LNCaP clone FGC (cell line): ENCODE measurements at places on chromosomes 12 and 14.

GRCh38 chr14:100532906-100533655 lies 54.1 kb downstream of the BEGAIN start:
- DNase-seq: no peak

DNA sequence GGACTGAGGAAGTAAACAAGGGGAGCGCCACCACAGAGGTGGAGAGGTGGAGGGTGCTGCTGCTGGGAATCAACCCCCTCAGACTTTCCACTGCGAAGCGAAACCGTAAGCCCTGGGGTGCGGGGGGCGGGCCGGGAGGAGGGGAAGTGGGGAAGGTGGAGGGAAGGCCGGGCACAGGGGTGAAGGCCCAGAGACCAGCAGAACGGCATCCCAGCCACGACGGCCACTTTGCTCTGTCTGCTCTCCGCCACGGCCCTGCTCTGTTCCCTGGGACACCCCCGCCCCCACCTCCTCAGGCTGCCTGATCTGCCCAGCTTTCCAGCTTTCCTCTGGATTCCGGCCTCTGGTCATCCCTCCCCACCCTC lies at the start of gene LAG3:
LAG3 (plus strand) TSS at position 190 of the 365 bp plus-strand sequence. CDS start 333 bp downstream, outside the sequence.
- DNase-seq: no peak

GRCh38 chr14:74019408-74020137 lies 424 bp downstream of the BBOF1 start:
- no peak for DNase-seq

GRCh38 chr12:119461636-119462214 lies 127.2 kb downstream of the CCDC60 start:
- DNase-seq: no peak

DNA sequence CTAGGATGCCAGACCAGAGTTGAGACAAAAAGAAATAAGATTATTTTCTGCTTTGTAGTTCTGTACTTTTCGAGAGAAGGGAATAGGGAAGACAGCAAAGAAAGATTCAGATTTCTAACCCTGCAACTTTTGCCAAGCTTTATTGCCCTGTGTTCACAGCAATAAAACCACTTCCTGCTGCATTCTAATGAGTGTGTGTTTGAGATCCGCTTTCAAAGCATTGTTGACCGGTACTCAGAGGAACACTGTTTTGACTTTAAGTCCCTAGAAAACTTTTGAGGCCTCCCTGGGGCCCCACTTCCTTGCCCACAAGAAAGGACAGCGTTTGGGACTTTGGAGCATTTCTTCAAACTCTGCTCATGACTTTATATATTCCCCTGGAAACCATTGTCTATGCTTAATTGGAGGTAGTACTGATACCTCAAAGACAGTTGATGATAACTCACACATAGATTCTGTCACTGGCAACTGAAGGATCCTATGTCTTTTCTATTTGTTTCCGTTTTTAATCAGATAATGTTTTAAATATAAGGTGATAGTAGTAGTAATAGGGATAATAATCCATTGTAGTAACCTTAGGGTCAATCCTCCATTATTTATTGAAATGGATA lies 1.3 kb downstream of the RNASE6 start:
- peak; percentile 56 for DNase-seq

GRCh38 chr14:104895786-104896661 lies 28.7 kb upstream of the PLD4 start:
- no peak for DNase-seq

- no peak for DNase-seq
These were observed 10.4 kb upstream of the SAMD4A start for GRCh38 chr14:54556535-54556934.

DNA sequence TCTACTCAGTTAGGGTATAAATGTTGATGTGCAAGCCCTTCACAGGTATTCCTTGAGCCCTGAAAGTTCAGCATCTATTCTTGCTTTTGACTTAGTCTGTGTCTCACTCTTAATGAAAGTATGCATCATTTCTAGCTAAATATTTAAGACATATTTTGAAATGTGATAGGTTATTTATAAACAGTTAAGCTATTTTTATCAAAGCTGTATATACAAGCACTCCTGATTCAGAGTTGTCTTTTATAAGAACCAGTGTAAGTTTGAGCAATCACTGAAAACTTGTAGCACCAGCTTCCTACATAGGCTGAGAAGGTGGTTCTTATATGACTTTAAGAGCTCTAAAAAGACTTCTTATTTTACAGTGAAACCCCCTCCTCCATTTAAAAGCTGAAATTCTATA lies 98.6 kb downstream of the MYF5 start:
- no peak for DNase-seq

DNA sequence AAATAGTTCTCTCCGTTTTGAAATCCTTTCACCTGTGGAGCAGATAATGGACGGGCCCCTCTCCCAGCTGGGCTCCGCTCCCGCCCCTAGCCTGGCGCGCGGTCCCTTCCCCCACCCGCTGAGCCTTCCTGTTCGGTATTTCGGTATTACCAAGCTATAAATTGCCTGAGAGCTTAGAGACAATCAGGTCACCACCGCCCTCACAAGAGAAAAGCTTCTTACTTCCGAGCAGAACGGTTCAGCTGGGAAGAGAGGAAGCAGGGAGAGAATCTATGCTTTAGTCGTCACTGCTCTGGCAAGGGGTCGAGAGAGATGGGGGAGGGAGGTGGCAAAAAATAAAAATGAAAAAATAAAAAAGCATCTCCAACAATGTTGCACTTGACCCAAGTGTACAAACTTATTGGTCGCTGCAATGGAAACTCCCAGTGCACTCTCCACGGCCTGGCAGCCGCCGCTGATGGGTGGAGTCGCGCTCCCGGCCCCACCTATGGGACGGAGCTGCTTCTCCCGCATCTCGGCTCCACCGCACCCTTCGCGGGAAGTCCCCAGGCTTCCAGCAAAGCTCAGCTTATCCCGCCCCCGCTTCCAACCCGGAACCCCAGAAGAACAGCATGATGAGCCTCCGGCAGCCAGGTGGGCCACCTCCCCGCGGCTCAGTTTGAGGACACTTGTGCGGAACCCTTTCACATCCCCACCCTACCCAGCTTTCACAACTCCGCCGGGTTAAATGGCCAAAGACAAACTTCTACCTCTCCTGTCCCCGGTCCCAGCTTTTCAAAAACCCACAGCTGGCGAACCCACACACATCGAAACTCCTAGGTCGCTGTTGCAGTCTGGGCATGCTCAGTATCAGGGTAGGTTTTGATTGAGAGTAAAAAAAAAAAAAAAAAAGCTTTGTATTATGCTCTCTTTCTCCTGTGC lies 832 bp upstream of the SYT1 start:
- DNase-seq: no peak

GRCh38 chr12:80162177-80162576 lies 62.8 kb downstream of the OTOGL start:
- DNase-seq: no peak

DNA sequence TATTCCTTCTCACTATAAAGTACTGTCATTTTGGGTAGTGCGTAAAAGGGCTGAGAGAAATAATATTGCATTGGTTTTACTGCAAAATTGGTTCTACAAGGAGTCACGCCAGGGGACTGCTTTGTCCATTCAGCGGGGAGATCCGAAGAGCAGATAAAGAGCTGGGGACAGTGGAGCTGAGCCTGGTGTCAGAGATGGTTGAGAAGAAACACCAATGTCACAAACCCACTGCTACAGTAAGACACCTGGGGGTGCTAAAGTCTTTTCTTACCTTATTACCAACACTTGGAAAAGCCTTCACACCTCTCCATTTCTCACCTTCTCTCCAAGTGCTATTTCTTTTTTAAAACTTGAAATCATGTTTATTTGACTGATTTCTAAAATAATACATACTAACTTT lies 14.1 kb downstream of the IL31 start:
- DNase-seq: no peak

DNA sequence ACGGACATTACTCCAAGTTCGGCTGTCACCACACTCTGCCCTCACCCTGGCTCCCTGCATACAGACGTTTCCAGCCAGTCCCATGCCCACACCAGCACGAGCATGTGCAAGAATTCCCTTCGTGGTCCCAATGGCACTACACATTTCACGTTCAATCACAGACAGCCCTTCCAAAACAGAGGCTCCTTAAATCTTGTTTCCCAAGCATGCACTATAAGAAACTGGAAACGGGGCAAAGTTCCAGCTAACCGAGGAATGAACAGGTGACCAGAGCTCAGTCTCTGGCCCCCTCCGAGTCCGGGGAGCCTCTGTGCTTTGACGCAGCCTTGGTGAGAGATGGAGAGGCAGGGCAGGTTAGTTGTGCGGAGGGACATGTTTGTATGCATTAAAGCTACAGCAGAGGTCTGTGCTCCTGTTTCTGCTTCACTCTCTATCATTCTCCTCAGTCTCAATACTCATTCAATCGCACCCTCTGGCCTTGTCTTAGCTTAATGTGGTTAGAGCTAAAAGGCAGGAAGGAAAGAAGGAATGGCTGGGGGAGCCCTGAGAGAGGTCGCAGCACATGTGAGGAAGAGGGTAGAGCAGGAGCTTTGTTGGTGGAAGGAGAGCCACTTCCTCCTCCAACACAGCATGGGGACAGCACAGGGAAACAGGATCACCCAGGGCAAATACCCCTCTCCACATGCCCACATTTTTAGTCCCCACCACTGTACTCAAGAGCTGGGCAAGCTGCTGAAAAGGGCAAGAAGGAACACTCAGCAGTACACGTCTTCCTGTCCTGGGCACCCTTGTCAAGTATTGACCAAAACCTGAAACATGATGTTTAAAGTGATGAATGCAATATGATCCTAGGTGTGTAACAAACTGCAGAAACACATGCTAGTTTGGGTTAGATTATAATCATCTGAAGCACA lies 12.2 kb upstream of the SELPLG start:
- DNase-seq: no peak

- peak; percentile 55 for DNase-seq
These were observed 34.0 kb downstream of the BMAL2 start for GRCh38 chr12:27366621-27367020.

GRCh38 chr14:72884386-72884785 lies 9.5 kb downstream of the DPF3 start:
- DNase-seq: no peak

DNA sequence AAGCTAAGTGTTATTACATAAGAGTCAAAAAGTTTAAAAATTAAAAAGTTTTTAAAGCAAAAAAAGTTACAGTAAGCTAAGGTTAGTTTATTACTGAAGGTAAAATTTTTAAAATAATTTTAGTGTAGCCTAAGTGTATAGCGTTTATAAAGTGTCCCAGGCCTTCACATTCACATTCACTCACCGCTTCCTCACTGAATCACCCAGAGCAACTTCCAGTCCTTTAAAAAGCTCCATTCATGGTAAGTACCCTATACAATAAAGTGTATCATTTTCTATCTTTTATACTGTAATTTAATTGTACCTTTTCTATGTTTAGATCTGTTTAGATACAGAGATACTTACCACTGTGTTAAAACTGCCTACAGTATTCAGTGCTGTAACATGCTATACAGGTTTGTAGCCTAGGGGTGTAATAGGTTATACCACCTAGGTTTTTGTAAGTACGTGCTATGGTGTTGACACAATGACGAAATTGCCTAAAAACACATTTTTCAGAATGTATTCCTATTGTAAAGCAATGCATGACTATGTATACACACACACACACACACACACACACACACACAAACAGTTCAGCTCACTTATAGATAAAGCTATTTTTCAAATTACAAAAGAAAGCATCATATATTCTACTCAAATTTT lies 3.7 kb downstream of the CLEC14A start:
- DNase-seq: no peak

GRCh38 chr12:120316798-120317223 lies 10.8 kb downstream of the PLA2G1B start:
- no peak for DNase-seq

DNA sequence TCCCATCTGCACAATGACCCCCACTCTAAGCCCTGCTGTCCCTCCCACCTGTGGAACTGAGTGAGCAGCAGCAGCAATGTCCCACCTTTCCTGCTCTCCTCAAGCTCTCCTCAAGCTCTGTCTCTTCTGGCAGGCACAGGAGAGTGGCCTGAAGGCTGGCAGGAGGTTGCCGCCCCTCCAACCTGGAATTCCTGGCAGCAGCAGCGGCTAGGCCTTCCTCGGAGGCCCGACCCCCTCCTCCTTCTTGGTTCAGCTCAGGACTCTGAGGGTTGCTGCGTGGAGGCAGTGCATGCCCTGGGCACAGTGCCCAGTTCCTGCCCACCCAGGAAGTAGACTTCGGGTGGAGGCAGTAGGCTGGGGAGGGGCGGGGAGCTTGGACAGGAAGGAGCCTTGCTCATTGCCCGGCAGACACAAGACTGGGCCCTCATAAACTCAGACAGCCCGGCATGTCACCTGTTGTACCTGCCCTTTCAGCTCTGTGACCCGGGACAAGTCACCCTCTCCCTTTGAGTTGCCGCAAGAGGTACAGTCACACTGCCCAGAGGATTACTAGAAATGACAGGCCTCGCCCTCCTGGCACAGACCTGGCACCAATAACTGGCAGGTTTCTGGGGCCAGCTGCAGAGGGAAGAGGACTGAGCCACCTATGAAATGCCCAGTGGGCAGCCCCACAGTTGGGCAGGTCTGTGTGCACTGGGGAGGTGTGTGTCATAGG lies 2.1 kb upstream of the SERPINA1 start:
- DNase-seq: no peak

GRCh38 chr12:90299121-90299520 lies 590.5 kb upstream of the ATP2B1 start:
- no peak for DNase-seq

- DNase-seq: no peak
These were observed 136.1 kb upstream of the MAX start for GRCh38 chr14:65238456-65238855.

- DNase-seq: peak; percentile 34
These were observed at the start of gene MON2 for GRCh38 chr12:62466594-62467491. Gene MON2, plus strand, starts transcription at chr12:62466826. Its CDS starts 382 bp downstream, at chr12:62467208.

DNA sequence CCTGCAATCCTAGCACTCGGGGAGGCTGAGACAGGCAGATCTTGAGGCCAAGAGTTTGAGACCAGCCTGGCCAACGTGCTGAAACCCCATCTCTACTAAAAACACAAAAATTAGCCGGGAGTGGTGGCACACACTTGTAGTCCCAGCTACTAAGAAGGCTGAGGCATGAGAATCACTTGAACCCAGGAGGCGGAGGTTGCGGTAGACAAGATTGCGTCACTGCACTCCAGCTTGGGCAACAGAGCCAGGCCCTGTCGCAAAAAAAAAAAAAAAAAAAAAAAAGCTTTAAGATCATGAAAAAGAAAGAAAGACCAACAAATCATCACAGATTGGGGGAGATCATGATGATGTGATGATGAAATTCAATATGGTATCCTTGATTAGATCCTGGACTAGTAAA lies 30.6 kb downstream of the WDR89 start:
- no peak for DNase-seq

- DNase-seq: no peak
These were observed 64.4 kb downstream of the WSCD2 start for GRCh38 chr12:108193493-108193892.
